ENCODE measurements at places on chromosomes 2 and 18. TPM values are rescaled to one million over a fixed set of nuclear protein-coding genes. Genes with fewer than 3 reads are reported as not detected.

GRCh38 chr2:166516712-166517303 is 22.8 kb upstream of the SCN7A start:
- DNase-seq: peak; percentile 11

The SCN7A gene
- total RNA-seq: not detected

The RBMS1 gene
- total RNA-seq: 52.1 TPM

- DNase-seq: no peak
Observed at GRCh38 chr18:69599377-69599776, 198.7 kb downstream of the DOK6 start.
